ENCODE measurements at places on chromosomes 7 and 10. TPM values are rescaled to one million over a fixed set of nuclear protein-coding genes. Genes with fewer than 3 reads are reported as not detected.

Gene HTRA1
- 44.5 TPM for total RNA-seq

Gene GDF10
- 0.12 TPM for total RNA-seq

Gene HOXA11
- total RNA-seq = 12.4 TPM

Gene STOX1
- 0.12 TPM for total RNA-seq

Gene GPR141
- total RNA-seq = not detected

Gene SNCG
- total RNA-seq = 7.5 TPM

Gene GPNMB
- 280 TPM for total RNA-seq

Gene LDB3
- not detected for total RNA-seq

Gene CNPY1
- not detected for total RNA-seq

Gene C10orf71
- total RNA-seq = not detected

Gene HOXA5
- total RNA-seq = 0.66 TPM

Gene DNAH11
- total RNA-seq = under 0.01 TPM

All from uterine smooth muscle cell (primary cell).